ENCODE measurements at places on chromosomes 5 and 9.

DNA sequence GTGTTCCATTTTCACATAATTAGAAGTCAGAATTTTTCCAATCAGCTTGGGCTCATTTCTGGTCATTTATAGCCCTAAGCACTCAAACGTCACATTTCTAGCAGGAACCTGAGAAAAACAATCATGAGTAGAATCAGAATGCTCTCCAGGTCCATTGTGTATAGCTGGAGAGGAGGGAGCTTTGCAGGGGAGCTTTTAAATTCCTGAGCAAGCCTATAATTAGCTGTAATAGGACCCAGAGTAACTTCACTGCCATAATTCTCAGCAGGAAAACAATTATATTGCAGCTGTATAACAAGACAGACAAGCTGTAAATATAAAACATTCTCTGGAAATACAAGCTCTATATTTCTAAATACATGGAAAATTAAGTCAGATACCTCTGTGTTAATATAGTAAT is 637.6 kb upstream of the SGCD start:
- DNase-seq: no peak

GRCh38 chr9:29691758-29692407 is 2118.6 kb upstream of the C9orf72 start:
- no peak for DNase-seq

- DNase-seq: no peak
Observed at GRCh38 chr5:125348221-125348692, 601.8 kb upstream of the ZNF608 start.

DNA sequence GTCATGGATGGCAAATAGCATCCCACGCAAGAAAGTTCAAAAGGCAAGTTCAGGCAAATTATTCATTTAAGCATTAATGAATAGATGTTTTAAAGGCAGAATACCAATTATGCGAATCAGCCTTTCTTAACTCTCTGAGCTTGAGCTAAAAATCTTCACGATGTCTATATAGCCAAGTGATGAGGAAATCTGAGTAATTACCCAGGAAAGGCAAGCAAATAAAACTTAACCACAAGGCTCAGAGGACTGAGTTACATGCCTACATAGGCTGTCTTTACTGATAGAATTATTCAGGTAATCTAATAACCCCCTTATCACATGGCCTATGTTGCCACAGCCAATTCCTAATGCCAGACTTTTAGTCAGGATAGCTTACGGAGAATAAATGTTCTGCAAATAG is 120.8 kb upstream of the MTAP start:
- no peak for DNase-seq

DNA sequence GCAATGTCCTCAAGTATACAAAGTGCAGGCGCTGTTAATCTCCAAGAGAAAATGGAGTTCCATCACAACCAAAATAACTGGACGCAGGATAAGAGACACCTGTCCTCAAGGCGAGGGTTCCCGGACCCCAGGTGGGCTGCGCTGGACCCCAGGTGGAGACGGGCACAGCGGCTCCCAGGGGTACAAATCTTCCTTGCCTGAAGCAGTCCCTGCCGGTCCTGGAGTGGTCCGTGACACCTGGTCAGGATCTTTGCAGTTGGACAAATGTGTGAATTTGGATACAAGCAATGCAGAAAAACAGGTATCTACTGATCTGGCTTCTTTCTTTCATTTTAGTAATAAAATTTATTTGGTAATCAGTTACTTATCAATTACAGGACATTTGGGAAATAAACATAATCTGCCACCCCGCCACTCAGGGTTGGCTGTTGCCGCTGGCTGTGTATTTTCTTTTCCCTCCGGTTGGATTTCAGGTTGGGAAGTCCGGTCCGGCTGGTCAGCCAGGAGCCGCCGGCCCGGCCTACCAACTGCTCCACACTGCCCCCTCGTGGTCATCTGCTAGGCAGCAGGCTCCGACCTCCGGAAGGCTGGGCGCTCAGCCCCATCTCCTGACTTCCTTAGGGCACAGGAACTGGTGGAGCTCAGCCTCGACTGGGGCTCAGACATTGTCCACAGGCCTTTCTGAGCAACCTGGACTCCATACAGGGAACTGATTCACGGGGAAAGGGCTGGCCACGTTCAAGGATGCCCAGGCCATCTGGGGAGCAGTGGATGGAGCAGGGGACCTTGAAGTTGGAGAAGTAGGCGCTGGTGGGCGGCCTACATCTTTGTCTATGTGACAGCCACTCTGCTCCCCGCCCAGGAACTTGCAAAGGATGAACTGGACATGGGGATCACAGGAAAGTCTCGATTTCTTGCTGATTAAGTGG is 43.4 kb downstream of the NXNL2 start:
- peak; percentile 40 for DNase-seq

DNA sequence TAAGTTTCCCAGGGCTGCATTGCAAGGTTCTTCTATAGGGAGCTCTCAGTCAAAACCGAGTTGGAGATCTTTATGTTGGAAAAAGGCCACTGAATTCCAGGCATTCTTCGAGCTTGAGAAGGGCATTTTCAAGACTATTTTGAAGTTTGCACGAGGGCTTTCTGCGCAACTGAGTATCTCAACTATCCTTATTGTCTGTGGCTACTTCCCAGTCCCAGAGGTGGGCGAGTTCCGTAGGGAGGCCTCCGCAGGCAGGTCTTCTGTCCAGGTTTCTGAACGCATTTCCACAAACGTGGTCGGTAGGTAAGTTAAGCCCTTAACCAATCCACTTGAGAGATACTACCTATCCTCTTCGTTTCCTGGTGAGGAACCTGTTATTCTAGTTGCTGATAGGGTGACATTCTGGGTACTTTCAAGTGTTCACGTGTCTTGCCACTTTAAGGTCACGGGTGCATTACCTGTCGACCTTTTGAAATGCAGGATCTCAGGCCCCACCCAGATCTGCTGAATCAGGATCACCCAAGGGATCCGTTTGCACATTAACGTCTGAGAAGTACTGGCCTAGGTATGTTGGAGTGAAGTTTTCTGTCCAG is 51.4 kb upstream of the TJP2 start:
- DNase-seq: no peak

- no peak for DNase-seq
Observed at GRCh38 chr5:57311921-57312735, 138.3 kb downstream of the GPBP1 start.

- no peak for DNase-seq
Observed at GRCh38 chr9:121225240-121225639, 23.6 kb upstream of the RAB14 start.

DNA sequence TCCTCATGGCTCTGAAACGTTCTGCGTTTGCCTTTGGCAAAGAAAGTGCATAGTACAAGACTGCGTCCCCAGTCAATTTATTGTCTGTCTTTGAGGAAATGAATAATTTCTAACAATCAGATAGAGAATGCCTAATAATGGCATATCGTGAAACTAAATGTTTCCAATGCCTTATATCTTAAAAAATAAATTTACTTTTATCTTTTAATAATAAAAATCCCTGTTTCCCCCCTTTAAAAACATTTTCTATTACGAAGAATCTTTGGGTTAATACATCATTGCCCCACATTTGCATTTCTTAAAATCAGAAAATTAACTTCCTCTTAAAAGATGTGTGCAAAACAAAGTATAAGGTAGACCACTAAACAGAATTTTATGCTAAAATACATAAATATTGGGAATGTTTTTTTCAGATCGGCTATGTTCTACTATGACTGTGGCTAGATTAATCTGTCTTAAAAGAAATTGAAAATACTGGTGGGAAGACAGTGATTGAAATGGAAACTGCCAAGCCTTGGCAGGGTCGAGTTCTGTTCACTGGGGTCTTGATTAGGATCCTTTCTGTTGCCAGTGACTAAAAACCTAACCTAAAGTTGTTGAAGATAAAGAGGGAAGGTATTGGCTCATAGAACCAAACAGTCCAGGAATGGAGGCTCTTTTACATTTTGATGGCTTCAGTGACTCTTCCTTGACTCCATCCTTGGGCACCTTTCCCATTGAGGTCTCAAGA is at the start of gene IL5:
Gene IL5, minus strand, starts transcription at position 51 of the 730 bp plus-strand sequence. Its CDS starts 44 bp downstream, at position 7.
- no peak for DNase-seq

DNA sequence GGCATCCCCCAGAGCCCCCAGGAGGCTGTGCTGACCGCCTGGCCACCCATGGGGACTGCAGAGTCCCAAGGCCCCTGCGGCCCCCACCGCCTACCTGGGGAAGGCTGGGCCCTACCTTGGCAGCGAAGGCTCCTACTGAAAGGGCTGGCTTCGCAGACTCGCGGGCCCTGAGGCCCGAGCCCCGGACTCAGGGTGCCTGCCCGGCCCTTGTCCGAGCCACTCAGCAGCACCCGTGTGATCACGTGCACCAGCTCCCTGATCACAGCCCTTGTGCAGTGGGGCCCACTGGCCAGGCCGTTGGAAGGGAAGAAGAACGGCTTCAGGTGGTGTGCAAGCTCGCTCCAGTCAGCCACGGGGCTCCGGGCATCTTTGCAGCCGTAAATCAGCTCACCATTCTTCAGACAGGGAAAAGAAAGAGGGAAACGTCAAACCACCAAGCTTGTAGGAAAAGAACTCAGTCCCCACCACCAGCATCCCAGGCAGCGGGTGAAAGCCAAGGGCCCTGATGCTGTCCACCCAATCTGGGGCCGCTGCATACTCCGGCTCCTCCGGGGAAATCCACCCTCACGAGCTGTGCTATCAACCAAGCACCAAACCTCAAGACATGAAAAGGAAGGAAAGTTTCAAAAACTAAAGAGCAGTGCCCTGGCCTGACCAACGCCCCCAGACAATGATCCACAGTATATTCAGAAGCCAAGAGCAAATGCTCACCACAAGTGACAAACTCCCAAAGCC is 31.9 kb downstream of the IPPK start:
- no peak for DNase-seq

Measured in activated naive CD4-positive, alpha-beta T cell (primary cell).